SJSA1 (cell line): ENCODE measurements at places on chromosomes 4 and X. TPM values are rescaled to one million over a fixed set of nuclear protein-coding genes. Genes with fewer than 3 reads are reported as not detected.

DNA sequence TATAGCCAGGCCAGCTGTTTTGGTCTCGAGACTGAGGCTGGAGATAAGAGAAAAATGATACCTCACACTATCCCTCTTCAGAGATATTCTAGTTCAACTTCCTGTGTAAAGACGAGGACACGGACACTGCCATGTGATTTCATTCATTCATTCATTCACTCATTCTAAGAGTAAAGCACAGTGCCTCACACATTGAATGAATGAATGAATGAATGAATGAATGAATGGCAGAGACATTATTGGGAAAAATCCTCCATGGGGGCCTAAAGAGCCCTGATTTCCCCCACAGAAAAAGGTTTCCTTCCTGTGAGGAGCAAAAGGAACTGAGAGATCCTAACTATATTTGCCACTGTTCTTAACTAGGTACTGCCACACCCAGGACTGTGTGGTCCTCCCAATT lies 183.4 kb upstream of the MAP3K15 start:
- no peak overlapping the region for H3K27ac ChIP-seq
- peaks cover 10% of the 10 kb centered on the region for H3K4me1 ChIP-seq
- no peaks in the 10 kb centered on the region for H3K36me3 ChIP-seq
- DNase-seq: no peak
- H3K4me3 ChIP-seq: no peak overlapping the region
- no peaks in the 10 kb centered on the region for H3K27me3 ChIP-seq

- no peaks in the 10 kb centered on the region for H3K36me3 ChIP-seq
- DNase-seq: no peak
- no peak overlapping the region for H3K4me3 ChIP-seq
- H3K4me1 ChIP-seq: no peaks in the 10 kb centered on the region
Measured at GRCh38 chrX:66021765-66022631, 17.9 kb downstream of the VSIG4 start.

The CXorf49 gene
- total RNA-seq: not detected in 2 replicates

DNA sequence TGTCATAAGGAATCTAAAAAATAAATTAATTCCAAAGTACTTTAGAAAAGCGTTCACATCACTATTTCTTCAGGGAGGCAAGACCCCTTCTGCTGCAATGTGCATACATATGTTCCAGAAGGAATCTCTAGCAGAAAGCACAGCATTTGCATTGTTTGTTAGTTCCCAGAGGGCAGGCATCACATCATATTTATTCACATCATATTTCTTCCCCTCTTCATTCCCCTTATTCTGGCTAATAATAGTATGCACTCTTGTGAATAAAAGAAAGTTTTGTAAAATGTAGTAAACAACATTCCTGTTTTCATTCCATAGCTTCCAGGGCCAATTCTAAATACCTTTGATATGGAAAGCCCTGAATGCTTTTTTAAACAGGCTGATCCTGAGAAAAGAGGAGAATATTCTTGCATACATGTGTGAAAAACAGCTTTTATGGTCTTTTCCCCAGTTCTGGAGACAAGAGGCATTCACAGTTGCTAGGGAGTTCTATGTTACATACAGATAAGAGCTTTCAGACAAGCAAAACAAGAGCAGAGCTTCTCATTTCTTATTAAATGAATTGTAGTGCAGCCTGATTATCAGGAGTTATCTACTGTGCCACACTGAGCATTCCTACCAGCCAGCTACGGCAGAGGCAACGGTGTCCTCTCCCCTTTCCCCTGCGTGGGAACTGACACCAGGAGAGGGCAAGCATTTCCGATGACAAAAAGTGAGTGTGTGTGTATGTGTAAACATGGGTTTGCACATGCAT lies 15.2 kb downstream of the GATB start:
- peaks cover 35% of the 10 kb centered on the region for H3K4me1 ChIP-seq
- H3K4me3 ChIP-seq: no peak overlapping the region
- peak; percentile 66 for DNase-seq
- H3K36me3 ChIP-seq: peaks cover 10% of the 10 kb centered on the region

- DNase-seq: no peak
- H3K27me3 ChIP-seq: no peaks in the 10 kb centered on the region
- no peak overlapping the region for H3K4me3 ChIP-seq
- peaks cover 25% of the 10 kb centered on the region for H3K4me1 ChIP-seq
- no peaks in the 10 kb centered on the region for H3K36me3 ChIP-seq
Measured at GRCh38 chr4:140038031-140038533, 115.9 kb downstream of the MAML3 start.

DNA sequence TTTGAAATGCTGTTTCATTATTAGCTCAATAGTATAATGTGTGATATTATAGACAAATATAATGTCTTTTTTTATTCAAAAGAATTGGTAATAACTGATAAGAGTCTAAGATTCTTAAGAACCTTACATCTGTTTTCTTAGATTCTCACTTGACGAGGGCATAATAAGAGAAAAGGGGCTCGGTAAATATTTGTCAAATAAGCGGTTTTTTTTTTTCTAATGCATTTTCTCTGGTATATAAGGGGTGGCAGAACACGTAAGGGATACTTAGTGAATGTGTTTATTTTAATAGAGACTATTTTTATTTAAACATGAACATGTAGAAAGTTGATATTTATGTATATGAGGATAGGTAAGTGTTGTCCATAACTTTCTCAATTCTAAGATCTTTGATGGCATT lies 200.6 kb downstream of the RAPGEF2 start:
- H3K4me3 ChIP-seq: no peak overlapping the region
- peaks cover 3% of the 10 kb centered on the region; the same call in 1 of the 2 replicates for H3K36me3 ChIP-seq
- H3K4me1 ChIP-seq: peaks cover 16% of the 10 kb centered on the region
- no peaks in the 10 kb centered on the region for H3K27me3 ChIP-seq
- no peak overlapping the region for H3K27ac ChIP-seq

GRCh38 chrX:45557387-45557786 lies 356.7 kb upstream of the DIPK2B start:
- H3K27ac ChIP-seq: no peak overlapping the region
- no peaks in the 10 kb centered on the region for H3K27me3 ChIP-seq
- DNase-seq: no peak
- no peaks in the 10 kb centered on the region for H3K4me1 ChIP-seq
- no peak overlapping the region for H3K4me3 ChIP-seq
- H3K36me3 ChIP-seq: no peaks in the 10 kb centered on the region

DNA sequence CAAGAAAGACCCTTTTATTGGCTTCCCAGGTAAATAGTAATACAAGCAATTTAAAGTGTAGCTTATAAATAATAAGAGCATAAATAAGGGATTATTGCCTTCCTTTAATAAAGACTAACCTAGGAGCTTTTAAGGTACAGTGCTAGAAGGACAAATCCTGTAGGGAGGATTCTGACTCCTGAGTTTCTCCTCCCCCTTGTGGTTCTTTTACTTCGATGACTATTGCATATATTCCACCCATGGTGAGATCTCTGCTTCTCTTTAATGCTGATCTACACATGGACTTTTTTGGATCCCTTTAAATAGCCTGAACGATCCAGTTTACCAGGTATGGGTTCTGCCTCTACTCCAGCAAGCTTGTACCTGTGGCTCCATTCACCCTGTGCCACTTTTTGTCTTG lies 2.5 kb downstream of the GALNT7 start:
- H3K27ac ChIP-seq: no peak overlapping the region
- peak; percentile 14 for DNase-seq
- H3K27me3 ChIP-seq: no peaks in the 10 kb centered on the region
- peaks cover 29% of the 10 kb centered on the region for H3K4me1 ChIP-seq

- H3K27ac ChIP-seq: no peak overlapping the region
- no peaks in the 10 kb centered on the region for H3K27me3 ChIP-seq
- H3K36me3 ChIP-seq: 0 out of 2 replicates have a peak, but pooled peaks cover 3% of the 10 kb centered on the region
Measured at GRCh38 chr4:39472396-39472795, 13.5 kb downstream of the LIAS start.

DNA sequence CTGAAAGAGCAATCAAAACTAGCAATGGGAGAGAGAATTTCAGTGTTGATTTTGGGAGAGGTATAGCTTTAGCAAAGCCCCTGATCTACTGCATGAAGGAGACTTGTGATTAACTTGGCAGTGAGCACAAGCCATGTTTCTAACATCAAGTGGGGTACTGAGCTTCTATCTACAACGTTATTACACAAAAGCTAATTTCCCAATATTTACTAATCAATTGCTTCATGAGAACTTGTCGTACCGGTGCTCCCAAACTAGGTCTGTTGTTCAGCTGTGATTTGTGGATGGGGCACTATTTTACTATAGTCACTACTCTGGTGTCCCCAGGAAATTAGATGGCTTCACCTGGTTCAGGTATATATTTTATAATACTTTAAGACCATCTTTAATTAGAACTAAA lies 16.2 kb downstream of the ANK2 start:
- H3K4me3 ChIP-seq: no peak overlapping the region
- peaks cover 10% of the 10 kb centered on the region for H3K27me3 ChIP-seq
- no peak for DNase-seq
- no peaks in the 10 kb centered on the region for H3K36me3 ChIP-seq
- H3K27ac ChIP-seq: no peak overlapping the region
- no peaks in the 10 kb centered on the region for H3K4me1 ChIP-seq

The MAGEH1 gene
- total RNA-seq: 28.2 and 31.5 TPM in 2 replicates

The MUC7 gene
- total RNA-seq: not detected in 2 replicates

The SSX2B gene
- total RNA-seq: not detected in 2 replicates

- H3K27me3 ChIP-seq: no peaks in the 10 kb centered on the region
- no peak overlapping the region for H3K4me3 ChIP-seq
- H3K4me1 ChIP-seq: no peaks in the 10 kb centered on the region
Measured at GRCh38 chrX:38514016-38514854, 47.1 kb upstream of the TSPAN7 start.

GRCh38 chr4:2135083-2135482 lies 76.0 kb downstream of the NAT8L start:
- no peaks in the 10 kb centered on the region for H3K36me3 ChIP-seq
- no peak overlapping the region for H3K27ac ChIP-seq
- no peaks in the 10 kb centered on the region for H3K27me3 ChIP-seq
- DNase-seq: no peak
- no peaks in the 10 kb centered on the region for H3K4me1 ChIP-seq

The CPE gene
- total RNA-seq: 15.2 and 21.6 TPM in 2 replicates

- H3K4me1 ChIP-seq: peaks cover 39% of the 10 kb centered on the region
- no peak overlapping the region for H3K4me3 ChIP-seq
- H3K36me3 ChIP-seq: peaks cover 78% of the 10 kb centered on the region
- peak overlapping the region; percentile 5; the same call in 1 of the 2 replicates for H3K27ac ChIP-seq
Measured at GRCh38 chr4:138229160-138229559, 13.0 kb downstream of the SLC7A11 start.

- H3K27ac ChIP-seq: no peak overlapping the region
- peaks cover 4% of the 10 kb centered on the region for H3K27me3 ChIP-seq
- peaks cover 9% of the 10 kb centered on the region for H3K4me1 ChIP-seq
- no peaks in the 10 kb centered on the region for H3K36me3 ChIP-seq
- peak; percentile 22 for DNase-seq
- H3K4me3 ChIP-seq: peak overlapping the region; percentile 31
Measured at GRCh38 chr4:47836641-47837093, 1.2 kb downstream of the CORIN start.

The SLC4A4 gene
- total RNA-seq: 0.05 and 0.09 TPM in 2 replicates

DNA sequence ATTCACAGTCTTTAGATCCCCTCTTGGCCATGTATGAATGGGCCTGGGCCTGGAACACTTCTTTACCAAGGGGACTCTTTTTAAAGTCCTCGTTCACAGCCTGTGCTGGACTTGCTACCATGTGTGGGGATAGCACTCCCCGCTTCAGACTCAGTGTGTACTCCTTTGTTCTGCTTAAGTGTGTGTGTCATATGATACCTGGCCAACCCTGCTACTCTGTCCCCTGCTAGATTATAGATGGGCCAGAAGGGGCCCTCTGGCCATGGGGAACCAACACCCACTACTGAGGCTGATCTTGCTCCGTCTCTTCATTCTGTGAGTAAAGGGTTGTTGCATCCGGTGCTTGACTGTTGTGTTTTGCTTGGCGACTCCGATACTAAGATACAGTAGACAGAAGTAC lies 8.0 kb downstream of the CCDC110 start:
- H3K4me1 ChIP-seq: no peaks in the 10 kb centered on the region
- no peaks in the 10 kb centered on the region for H3K36me3 ChIP-seq
- no peak overlapping the region for H3K27ac ChIP-seq
- peaks cover 8% of the 10 kb centered on the region for H3K27me3 ChIP-seq
- no peak overlapping the region for H3K4me3 ChIP-seq
